ENCODE measurements at places on chromosomes 11 and 22.

DNA sequence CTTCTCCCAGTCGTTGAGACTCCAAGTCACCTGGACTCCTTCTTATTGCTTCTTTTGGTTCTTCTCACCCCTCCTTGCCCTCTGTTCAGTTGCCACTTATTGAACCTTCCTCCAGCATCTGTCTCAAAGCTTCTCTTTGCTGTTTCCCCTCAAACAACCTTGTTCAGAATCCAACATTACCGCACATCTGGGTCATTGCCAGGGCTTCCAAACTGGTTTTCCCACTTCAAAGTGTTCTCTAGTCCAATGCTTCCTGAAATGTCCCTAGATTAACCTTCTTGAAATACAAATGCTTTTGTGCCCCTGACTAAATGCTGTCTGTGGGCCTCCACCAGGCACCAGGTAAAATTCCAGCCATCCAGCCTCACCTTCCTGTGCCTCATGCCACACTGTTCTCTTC is 100.8 kb upstream of the TTC12 start:
- DNase-seq = no peak

GRCh38 chr11:12120031-12121008 is 9.9 kb downstream of the MICAL2 start:
- no peak for DNase-seq

DNA sequence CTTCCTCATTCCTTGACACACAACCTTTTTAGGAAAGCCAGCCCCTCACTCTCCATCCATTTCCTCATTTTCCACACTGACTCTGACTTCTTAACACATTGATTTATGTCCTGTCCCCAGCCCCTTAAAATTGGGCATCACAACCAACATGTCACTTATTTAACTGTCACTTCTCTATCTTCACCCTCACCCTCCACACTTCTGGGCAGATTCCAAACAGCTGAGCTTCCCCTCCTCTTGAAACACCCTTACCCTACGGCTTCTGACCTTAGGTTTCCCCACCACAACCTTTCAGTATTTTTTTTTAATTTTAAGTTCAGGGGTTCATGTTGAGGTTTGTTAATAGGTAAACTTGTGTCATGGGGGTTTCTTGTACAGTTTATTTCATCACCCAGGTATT is 696.3 kb downstream of the DLG2 start:
- DNase-seq = no peak

DNA sequence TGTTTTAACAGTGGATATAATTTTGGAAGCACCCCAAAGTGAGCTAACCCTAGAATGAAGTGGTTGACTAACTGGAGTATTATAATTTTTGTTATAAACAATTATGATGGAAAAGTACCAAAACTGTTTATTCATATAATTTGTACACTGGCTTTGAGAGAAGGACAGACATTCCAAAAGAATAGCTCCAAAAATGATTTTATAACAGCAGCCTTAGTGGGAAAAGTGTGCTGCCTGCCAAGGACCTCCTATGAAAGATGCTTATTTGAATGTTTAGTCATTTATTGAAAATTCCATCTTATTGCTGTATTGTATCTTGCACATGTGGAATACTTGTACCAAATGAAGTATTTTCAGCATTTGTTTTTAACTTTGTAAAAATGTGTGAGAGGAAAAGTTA is 169.8 kb downstream of the GUCY1A2 start:
- DNase-seq = no peak

- DNase-seq = peak; percentile 76
Observed at GRCh38 chr11:59197991-59198390, 14.7 kb downstream of the MPEG1 start.

DNA sequence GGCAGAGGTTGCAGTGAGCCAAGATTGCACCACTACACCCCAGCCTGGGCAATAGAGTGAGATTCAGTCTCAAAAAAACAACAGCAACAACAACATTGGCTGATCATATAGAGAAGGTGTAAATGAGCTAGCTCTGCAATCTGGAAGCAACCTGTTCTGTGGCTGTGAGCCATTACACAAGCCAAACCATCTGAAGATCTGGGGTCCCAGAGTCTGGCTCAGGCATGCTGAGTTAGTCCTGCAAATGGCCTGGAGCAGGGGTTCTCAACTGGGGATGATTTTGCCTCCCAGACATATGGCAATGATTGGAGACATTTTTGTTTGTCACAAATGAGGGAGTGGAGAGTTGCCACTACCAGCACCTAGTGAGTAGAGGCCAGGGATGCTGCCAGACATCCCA is 42.3 kb upstream of the RAB1B start:
- DNase-seq = no peak

GRCh38 chr22:29151316-29151715 is 54.4 kb upstream of the EMID1 start:
- DNase-seq = no peak

- no peak for DNase-seq
Observed at GRCh38 chr11:92528001-92528400, 303.4 kb downstream of the FAT3 start.

DNA sequence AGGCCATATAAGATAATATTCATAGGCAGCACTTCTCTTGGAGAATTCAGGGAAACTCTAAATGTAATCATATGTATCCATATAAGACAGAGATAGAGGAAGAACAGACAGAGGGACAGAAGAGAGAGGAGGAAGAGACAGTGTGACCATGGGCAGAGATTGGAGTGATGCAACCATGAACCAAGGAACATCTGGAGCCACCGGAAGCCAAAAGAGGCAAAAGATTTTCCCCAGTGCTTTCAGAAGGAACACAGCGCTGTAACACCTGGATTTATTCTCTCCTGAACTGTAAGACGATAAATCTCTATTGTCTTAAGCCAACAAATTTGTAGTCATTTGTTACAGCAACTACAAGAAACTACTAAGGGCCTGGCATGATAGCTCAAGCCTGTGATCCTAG is 57.7 kb downstream of the GAB2 start:
- no peak for DNase-seq

Data from DMS79 (cell line).